ENCODE measurements at places on chromosomes 6 and 20.
A peak's percentile ranks its signal among the peaks of the same experiment; 100 is the strongest.

GRCh38 chr6:122014961-122015360 is 384.5 kb upstream of the HSF2 start:
- DNase-seq: no peak

DNA sequence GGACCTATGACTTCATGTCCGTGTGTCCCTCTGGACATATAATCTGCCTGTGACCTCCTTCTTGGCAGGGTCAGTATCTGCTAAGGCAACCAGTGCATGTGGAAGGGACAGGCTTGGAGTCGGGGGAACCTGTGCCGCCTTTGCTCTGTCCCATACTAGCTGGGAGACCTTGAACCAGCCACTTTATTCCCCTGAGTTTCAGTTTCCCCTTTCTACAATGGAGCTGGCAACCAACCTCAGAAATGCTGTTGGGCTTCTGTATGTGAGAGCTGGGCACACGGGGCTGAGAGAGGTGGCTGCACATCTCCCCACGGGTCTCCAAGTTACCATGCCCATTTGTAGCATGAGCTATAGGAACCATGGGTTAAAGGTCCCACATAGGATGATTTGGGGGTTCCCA is 53.8 kb downstream of the CD40 start:
- DNase-seq: no peak

GRCh38 chr6:119757467-119757866 is 407.9 kb upstream of the MAN1A1 start:
- DNase-seq: no peak

DNA sequence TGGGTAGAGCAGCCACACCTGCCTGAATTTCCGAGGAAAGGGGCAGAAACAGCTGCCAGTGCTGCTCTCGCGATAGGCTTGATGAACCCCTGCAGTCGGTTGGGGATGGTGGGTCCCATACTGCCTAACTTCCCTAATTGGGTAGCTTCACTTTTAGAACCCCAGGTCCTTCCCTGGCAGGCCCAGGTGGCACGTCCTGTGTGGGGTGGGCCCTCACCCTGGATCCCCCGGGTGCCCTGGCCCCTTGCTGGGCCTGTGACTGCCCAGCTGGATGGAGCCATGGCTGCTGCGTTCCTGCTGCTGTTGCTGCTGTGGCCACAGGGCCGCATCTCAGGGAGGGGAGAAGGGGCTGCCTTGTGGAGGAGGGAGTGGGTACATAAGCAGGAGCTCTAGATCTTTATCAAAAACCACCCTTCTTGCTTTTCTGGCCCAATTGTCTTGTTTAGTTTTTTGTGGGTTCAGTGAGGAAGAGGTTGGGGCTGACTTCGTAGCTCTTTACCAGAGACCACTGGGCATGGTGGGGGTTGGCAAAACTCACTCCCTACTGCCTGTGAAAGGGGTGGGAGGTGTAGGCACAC is 19.2 kb downstream of the TREML4 start:
- DNase-seq: no peak

- DNase-seq: no peak
Measured at GRCh38 chr20:42461291-42461690, 728.4 kb downstream of the PTPRT start.

DNA sequence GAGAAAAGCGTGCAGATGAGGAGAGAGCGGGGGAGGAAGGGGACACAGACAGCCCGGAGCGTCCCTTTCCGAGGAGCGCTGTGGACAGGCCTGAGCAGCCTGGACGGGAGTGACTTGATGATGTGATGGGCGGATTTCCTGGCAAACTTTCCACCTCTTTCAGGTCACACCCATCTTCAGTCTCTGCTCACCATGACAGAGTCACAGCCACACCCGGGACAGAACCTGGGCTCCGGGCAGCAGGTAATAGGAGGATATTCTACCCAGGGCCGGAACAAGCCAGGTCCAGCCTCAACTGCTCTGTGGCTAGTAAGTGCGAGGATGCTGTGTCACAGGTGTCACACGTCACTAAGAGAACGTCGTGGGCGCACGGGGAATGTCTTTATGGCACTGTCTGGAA is 84.3 kb downstream of the THBS2 start:
- DNase-seq: no peak

GRCh38 chr6:12544821-12545565 is 171.6 kb upstream of the PHACTR1 start:
- DNase-seq: no peak

- no peak for DNase-seq
Measured at GRCh38 chr6:136117081-136117480, 133.0 kb downstream of the MTFR2 start.

GRCh38 chr6:161300823-161301222 is 27.0 kb upstream of the AGPAT4 start:
- DNase-seq: no peak

DNA sequence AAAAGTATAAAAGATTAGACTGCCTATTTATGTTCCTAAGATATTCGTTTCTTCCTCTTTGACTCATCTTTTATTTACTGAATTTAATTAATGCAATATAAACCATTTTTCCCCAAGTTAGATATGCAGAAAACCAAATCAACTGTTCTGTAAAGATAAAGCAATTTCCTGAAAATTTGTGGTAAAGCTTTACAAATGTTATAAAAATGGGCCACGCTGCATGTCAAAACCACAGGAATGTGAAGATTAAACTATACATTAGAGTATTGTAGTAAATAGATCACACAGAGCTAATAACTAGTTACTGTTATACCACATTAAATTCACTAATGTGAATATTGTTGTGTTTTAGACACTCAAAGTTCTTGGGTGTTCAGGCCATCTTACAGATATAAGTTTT is 83.4 kb downstream of the OPN5 start:
- DNase-seq: no peak

DNA sequence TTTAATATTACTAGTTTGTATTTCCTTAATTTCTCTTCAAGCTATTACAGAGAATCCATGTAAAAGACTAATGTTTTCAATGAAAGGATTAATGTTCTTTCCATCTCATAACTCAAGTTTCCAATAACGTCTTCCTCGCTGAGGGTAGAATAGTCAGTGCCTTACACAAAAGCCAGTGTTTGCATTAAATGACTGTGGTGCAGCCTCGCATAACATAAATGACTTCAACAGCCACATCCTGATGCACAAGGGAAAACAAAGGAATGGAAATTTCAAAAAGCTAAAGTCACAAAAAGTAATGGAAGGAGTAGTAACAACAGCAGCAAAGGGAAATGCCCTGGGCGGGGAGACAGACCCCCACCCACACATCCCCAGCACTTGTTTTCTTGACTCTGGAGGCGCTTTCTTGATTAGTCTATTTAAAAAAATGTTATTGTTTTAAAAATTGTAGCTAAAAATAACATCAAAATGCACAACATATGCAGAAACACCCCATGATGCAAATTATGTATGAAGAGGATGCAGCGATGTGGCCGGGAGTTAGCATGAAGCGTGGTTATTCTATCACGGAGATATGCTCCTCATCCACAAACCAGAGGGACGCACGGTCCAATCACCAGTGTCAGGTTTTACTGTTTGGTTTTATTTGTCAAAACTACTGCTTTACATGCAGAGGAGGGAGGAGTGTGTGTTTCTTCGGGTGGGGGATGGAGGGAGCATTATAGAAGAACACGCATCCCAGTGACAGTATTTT is 228.6 kb downstream of the GMPR start:
- no peak for DNase-seq

- DNase-seq: no peak
Measured at GRCh38 chr20:13131688-13132087, 89.4 kb upstream of the ISM1 start.

DNA sequence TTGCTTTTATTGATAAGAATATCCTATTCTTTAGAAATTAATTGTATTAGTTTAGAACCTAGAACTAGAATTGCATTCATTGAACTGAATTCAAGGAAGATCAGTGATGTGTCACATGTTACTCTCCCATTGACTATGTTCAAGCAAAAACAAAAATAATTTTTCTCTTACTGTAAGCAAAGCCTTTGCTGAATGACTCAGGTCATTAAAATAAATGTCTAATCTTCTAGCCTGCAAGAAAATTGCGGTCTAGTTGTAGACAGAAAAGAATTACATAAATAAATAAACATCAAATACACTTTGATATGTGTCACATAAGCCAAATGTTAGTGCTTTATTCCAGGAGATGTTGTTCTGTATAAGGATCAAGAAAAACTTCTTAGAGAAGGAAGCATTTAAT is 387.9 kb downstream of the ADGRB3 start:
- no peak for DNase-seq

DNA sequence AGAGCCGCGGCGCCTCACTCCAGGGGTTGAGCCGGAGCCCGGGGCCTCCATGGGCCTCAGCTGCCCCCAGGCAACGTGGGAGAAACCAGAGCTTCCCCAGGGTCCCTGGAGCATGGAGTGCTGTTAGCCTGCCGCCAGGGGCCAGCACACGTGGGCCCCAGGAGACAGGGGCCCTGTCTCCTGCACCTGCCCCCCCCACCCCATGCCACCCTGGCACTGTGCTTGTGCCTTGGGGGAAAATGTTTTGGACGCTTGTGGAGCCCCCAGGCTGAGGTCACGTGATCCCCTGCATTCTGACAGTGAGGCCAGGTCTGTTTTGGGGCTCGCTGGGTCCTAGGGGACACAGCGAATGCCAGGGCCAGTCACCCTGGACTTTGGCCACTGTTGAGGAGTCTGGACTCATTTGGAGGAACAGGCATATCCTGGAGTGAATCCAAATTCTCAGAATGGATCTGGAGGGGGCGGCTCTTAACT is 30.2 kb upstream of the MPC1 start:
- DNase-seq: no peak

- DNase-seq: no peak
Measured at GRCh38 chr6:52186075-52186474, at the start of gene IL17A. Gene IL17A (plus strand): TSS chr6:52186375. CDS start chr6:52186432, 57 bp downstream.

DNA sequence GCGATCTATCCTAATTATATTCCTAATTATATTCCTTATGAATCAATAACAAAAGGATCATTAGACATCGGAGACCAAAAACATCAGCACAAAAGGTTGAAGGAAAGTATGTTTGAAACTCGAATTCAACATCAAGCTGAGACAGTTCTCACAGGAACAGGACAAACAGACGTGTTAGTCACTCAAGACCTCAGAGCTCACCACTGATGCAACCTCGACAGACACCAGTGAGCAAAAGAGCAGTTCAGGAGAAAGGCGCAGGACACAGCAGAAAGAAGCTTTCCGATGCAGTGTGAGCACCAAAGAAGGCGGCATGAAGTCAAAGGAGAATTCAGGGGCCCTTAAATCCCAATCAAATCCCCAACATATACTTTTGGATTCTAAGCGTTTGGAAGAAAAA is 6.3 kb upstream of the RAMACL start:
- DNase-seq: no peak

GRCh38 chr6:128696691-128697689 is 176.6 kb upstream of the PTPRK start:
- DNase-seq: no peak

DNA sequence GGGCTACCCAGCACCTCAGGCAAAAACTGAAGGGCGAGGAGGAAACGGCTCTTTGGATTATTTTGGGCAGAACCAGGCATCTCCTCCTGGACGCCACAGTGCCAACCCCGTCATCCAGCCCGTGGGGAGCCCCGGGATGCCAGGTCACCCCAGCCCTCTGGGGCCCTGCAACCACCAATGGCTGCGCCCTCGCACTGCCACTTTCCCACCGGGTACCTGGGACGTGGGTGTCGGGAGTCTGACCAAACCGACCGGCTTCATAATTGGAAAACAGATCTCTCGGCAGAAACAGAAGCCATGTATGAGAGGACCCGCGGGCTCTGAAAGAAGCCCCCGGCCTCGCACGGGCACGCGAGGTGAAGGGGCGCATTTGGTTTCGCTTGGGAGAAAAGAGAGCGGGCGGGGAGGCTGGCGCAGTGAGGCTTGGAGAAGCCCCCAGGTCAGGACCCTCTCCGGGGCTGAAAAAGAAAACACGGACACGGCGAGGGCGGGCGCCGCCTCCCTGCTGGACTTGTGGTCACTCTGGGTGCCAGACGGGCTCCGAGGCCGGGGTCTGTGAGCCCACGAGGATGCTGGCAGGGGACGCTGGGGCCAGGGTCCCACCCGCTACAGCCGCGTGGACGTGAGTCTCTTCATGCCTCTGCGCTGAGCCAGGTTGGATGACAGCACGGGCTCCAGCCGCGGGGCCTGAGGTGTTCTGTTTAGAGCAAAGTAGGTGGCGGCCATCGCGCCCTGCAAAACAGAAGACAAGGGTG is 29.6 kb upstream of the MPC1 start:
- DNase-seq: no peak

DNA sequence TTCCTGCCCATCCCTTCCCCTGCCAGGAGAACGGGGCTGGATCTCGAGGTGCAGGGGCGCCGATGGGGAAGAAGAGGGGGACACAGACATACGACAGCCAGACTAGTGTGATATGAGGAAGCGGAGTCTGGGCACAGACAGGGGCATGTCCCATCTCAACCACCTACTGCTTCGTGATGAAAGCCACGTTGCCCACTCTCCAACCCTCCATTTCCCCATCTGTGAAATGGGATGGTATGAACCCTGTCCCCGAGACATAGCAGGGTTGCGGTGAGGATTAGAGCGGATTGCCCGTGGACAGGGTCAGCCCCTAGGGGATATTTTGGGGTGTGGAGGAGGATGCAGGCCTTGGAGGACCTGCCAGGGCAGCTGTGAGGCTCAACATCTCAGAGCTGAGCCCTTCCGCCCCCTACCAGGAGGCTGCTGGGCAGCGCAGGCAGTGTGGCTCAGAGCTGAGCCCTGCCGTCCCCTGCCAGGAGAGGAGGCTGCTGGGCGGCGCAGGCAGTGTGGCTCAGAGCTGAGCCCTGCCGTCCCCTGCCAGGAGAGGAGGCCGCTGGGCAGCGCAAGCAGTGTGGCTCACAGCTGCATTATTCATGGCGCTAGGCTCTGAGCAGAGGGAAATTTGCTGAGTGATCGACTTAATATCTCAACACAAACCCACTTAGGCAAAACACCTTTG is 71.7 kb downstream of the GRM4 start:
- no peak for DNase-seq

- DNase-seq: no peak
Measured at GRCh38 chr20:2252419-2252997, 43.3 kb upstream of the TGM3 start.

GRCh38 chr6:6689400-6690143 is 101.1 kb downstream of the LY86 start:
- DNase-seq: no peak

DNA sequence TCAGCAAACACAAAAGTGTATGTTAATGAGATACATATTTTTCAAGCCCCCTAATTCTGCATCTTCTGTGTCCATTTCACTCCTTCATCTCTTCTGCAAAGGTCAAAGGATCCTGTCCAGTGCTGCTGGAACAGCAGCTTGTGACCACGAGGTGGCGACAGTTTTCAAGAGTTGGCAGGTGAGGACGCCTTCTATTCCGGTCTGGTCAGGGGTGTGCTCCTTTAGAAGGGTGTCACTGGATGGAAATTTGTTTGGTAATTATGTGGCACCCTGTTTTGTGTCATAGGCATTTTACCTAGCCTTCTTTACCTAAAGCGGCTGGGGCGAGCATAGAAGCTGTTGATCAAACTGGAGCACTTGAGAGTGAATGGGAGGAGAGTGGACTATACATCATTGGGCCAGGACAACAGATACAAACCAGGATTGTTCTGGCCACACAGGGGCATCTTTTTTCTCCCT is 32.9 kb upstream of the ERVFRD-1 start:
- peak; percentile 51 for DNase-seq

Measured in activated effector memory CD4-positive, alpha-beta T cell treated with Interleukin-2 at 50 U/mL for 16 hours (primary cell).